GM13976 (cell line): ENCODE measurements at places on chromosomes 7 and 10.

DNA sequence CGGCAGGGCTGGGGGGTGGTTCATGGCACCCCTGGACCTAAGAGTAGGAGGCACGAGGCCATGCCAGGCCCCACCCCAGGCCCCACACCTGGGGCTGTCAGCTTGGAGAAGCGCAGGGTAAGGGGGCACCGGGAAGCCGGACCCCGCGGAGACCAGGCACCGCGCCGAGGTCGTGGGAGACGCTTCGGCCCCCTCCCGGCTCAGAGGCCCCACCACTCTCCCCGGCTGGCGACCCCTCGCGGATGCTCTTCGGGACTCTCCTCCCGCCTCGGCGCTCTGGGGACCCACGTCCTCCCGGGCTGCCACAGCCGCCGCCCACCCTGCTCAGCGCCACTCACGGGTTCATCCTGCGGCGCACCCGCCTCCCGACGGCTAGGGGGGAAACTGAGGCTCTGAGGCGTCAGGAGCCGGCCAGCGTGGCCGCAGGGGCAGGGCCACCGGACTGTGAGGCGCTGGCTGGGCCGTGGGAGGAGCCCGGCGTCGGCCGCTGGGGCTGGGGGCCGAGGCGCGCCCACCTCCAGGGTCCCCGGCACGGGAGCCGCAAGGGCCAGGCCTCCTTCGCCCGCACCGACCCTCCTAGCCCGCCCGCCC is 25.9 kb downstream of the PDGFA start:
- DNase-seq: no peak

DNA sequence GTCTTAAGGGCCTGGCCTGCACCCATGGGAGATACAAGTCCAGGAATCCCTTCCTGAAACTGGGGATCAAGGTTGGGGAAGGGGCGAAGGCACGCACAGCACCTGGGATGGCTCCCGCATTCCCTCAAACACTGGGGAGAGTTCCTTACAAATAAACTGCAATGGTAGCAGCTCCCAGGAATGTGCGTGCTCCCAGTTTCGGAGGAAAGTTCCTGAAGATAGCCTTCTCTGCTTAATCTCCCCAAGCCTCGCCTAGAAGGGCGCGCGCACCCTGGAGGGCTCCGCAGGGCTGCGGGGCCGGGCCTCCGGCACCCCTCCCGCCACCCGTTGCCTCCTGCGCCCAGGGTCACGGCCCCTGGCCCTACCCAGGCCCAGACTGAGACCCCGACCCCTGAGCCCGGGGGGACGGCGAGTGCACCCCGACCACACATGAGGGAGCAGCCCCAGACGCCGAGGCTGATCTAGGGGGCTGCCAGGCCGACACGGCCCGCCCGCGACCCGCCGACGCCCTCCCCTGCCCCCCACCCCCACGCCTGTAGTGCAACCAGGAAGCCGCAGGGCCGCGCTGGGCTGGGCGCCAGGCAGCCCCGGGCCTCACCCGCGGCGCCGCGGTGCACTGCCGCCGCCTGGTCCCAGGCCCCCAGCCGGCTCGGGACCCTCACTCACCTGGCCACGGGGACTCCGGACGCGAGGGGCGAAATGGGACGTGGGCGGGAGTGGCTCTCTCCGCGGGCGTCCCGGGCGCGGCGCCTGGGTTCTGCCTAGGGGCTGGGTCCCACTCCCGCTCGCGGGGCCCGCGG is 460 bp downstream of the ANXA11 start:
- peak; percentile 76 for DNase-seq

DNA sequence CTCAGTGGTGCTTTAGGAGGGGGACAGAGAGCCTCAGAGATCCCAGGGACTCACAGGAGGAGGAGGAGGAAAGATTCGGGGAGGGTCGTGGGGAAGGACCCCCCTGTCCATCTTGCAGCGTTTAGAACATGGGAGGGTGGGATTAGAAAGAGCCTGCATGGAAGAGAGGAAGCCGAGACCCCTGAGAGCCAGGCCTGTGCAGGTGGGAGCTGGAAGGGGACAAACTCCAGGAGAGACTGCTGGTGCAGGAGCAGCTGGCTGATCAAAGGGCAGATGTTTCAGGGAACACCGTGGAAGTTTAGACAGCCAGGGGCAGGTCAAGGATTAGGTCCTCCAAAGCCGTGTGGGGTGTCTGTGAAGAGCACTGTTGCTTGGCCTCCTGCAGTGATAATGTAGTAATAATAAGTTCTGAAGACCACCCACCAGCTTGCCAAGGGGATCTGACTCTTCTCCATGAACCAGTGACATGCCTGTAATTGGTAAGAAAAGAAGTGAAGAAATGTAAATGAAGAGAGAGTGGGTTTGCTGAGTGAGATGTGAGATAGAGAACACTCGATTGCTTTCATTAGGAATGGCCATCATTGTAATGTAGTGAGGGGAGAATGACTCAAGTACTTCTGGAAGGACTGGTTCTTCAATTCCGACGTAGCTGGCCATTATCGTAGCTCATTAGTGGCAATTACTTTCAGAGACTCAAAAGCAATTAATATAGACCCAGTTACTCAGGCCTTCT is 425.6 kb downstream of the PAXIP1 start:
- no peak for DNase-seq

- DNase-seq: no peak
These were observed 25.4 kb downstream of the ANKRD61 start for GRCh38 chr7:6056616-6057015.

- DNase-seq: no peak
These were observed 101.2 kb downstream of the DNMBP start for GRCh38 chr10:99908512-99908911.

- DNase-seq: no peak
These were observed 34.8 kb downstream of the KLF6 start for GRCh38 chr10:3750006-3750816.

- no peak for DNase-seq
These were observed 147.1 kb downstream of the MALRD1 start for GRCh38 chr10:19195698-19196097.

DNA sequence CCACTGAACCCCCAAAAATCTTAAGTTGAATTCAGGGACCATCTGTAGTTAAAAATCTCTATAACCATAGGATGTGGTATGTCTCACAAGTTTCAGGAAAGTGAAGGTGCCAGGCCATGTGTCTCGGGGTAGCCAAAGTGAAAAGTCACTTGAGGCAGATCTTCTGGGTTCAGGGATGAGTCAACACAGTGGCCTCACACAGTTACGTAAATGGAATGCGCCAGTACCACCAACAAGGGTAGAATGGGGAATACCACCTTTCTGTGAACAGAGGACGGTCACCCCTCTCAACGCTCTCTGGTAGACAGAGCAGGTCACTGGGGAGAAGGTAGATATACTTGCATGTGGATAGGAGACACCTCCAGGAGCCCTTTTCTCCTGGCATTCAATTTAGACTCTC is 71.4 kb downstream of the ELMO1 start:
- DNase-seq: no peak

GRCh38 chr10:7119325-7120015 is 291.4 kb downstream of the SFMBT2 start:
- DNase-seq: no peak

- no peak for DNase-seq
These were observed 504.9 kb downstream of the PARD3 start for GRCh38 chr10:34310234-34310633.

GRCh38 chr10:112393341-112393740 is 19.4 kb downstream of the ACSL5 start:
- DNase-seq: no peak

- DNase-seq: peak; percentile 90
These were observed at the start of gene PIK3AP1 for GRCh38 chr10:96720422-96721206. Gene PIK3AP1, minus strand, starts transcription at chr10:96720514. Its CDS starts 120 bp downstream, at chr10:96720394.

DNA sequence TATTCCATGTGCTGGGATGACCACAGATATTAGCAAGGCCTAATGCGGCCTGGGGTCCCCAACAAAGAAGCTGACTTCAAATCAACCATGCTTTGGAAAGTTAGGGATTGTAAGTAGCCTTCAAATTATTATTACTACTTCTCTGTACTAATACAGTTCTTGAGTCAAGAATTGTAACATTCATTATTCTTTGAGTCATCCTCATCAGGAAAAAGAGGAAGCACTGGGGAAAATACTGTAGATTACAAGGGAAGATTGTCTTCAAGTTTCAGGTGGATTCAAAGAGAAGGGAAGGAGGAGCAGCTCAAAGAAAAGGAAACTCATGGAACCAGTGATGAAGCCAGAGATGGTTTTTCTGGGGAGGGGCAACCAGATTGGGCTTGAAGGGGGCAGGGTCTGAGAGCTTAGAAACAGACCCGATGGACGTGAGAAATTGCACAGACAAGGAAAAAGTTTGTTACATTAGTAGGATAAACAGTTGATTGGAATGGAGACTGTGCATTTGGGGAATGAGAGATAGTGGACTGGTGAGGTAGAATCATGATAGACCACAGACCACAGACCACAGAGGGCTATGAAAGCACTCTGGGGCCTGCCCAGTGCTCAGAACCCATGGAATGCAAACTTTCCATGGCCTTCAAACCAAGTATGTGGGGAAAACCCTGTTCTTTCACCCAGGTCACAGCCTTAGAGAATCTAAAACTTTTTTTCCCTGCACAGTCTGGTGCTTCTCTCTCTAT is 209.9 kb downstream of the ZNF365 start:
- DNase-seq: no peak

DNA sequence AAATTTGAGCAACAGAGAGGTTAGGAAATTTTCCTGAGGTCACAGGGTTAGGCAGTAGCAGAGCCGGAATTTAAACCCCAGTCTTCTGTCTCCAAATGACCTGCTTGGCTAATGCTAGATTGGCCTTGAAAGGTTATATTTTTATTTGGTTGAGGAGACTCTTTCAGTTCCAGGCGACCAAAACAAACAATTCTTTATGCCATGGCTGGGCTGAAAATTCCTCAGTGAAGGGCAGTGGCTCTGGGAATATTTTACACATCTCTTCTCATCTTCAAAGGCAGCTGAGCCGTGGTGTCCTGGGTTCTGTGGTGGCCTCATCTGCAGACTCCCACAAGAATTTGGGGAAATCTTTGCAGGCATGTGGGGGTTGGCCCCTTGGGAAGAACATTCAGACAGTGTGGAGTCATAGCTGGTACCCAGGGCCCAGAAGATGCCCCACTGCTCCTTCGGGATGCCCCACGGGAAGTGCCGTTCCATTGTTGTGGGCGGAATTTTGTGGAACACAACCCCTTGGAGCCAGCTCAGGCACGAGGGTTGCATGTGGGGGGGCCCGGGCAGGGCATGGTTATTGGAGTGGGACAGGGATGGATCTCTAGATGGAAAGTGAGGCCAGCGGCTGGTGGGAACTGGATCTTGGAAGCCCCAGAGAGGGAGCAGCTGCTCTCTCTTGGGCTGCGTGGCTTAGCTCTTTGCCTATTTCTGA is 33.2 kb downstream of the RPS24 start:
- DNase-seq: no peak

GRCh38 chr7:23242935-23243334 is 3.6 kb upstream of the GPNMB start:
- no peak for DNase-seq

- peak; percentile 82 for DNase-seq
These were observed 64.0 kb downstream of the CSGALNACT2 start for GRCh38 chr10:43202224-43202656.

DNA sequence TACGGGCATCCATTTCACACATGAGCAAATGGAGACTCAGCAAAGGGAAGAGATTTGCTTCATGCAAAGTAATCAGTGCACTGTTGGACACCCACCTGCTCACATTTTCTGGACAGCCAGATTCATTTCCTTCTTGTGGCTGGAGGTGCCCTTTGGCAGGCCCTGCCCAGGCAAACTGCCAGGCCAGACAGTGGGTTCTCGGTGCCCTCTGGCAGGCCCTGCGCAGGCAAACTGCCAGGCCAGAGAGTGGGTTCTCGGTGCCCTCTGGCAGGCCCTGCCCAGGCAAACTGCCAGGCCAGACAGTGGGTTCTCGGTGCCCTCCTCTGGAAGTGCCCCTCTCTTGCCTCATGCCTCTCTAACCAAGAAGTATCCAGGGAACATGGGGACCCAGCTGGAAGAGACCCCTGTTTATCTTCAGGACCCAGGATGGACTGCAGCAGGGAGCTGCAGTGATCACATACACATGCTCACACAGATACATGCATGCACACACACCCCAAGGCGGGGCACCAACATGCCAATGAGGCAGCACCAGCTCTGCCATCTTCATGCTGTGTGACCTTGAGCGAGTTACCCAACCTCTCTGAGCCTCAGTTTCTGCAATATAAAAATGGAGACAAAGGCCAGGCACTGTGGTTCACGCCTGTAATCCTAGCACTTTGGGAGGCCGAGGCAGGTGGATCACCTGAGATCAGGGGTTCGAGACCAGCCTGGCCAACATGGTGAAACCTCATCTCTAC is 67.1 kb downstream of the OAT start:
- no peak for DNase-seq

- no peak for DNase-seq
These were observed 101.7 kb upstream of the YAE1 start for GRCh38 chr7:39464350-39465054.

DNA sequence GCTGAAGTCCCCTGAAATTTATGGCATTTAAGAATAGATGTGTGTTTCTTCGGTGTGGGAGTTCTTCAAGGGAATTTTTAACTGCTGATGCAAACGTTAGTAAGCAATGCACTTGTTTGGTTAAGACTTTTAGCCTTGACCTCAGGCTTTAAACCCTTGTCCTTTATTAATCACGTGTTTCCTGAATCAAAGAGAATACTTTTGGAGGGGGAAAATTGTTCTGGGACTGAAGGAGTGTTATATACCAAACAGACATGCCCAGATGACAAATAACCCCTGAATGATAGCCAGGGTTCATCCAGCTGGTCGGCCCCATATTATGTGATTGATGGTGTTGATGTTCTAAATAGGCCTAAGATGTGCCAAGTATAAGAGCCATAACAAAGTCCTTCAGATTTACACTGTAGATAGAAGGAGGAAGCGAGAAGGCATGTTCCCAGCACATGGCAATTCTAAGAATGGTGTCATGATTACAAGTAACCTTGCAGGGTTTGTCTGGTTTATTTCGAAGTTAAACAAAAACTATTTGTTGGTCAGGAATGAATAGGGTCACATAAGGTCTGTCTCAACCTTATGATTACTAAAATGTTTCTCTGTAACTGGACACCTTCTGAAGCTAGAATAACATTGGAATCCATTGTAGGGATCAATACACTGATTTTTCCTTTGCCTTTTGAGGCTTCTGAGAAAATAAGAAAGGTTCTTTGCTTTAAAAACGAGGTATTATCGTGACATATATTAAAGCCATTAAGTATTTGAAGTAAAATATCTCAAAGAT is 124.2 kb upstream of the SEM1 start:
- no peak for DNase-seq

GRCh38 chr7:94244760-94245159 is 149.9 kb upstream of the COL1A2 start:
- DNase-seq: no peak

DNA sequence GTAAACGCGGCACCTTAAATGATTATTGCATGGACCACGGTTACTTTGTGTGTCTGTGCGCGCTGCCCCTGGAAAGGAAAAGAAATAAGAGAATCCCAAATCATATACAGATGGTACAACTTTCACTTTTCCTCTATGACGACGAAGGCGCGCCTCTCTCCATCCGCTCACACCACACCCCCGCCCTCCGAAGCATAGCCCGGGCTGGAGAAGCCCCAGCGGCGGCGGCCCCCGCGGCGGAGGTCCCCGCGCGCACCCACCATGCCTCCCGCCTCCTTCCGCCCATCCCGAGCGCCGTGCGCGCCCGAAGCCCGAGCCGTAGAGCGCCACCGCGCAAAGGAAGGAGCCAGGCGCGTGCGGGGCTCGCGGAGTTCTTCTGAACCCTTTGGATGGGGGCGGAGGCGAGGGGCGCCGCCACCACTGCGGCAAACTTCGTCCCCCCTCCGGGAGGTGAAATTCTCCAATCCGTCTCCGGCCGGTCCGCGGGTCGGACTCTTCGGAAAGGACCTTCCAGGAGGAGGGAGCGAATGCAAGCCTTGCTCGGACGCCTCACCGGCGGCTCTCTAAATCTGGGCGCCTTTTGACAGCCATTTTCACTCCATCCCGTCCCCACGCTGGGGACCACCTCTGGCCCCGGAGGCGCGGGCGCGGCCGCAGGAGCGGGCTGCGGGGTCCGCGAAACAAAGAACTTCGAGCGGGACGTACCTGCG is 588 bp downstream of the GLI3 start:
- DNase-seq: peak; percentile 55
